ENCODE measurements at places on chromosomes 5 and 9.

- DNase-seq: no peak
Observed at GRCh38 chr9:100725371-100725770, 147.5 kb downstream of the CAVIN4 start.

DNA sequence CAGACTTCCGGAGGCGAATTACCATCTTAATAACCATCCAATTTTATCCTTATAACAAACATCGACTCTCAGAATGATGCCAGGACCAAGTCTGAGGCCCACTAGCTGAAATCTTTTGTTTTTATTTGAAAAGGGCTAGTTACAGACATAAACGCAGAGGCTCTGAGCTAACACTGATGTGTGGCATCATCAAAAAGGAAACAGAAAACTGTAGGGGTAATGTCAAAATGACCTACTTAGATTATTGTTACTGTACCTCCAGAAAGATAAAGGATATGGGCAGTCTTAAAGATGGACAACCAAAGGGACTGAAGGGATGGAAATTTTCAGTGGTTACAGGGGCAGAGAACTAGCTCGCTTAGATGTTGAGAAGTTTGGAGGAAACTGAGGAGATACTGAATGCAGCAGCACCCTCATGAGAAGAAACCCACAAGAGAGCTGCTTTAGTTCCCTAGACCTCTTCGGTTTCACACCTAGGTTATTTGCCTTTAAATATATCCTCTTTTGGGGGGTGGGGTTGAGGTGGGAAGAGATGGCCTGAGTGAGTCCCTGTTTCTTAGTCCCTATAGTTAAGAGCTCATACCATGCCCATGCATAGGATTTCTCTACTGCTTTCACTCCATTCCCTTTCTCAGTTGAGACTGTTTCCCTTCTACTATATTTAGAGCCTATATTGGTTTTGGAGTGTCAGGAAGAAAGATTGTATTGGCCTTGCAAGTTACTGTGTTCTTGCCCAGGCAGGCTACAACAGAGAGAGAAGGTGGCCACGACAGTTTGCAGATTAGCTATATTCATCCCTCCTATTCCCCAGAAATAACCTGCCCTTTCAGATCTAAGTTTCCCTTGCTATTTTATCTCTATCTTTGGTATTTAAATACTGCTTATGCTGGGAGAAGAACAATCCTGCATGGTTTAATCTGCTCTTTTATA, 320.4 kb upstream of the EFNA5 start:
- DNase-seq: no peak

- DNase-seq: no peak
Observed at GRCh38 chr5:167918184-167918812, 373.1 kb upstream of the WWC1 start.

DNA sequence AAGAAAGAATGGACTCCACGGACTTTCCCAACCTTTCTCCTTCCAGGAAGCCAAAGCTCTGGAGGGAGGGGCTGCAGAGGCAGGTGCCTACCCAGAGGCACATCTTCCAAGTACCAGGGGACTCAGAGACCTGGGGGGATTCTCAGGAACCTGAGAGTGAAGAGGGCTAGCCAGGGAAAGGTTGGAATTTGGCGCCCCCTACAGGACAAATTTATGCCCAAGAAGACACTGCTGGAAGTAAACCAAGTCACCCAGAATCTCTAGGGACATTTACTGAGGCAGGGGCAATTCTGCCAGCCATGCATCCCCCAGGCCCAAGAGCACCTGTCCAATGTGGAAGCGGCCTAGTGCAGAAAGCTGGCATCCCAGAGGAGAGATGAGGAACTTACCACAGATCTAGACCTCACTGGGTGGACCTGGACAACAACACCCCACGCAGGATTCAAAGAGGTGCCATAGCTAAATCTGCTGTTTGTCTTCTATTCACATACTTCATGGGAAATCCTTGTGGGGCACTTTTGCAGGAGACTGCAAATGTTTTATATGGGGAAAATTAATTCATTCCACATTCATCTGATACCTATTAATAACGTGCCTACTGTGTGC, 25.9 kb upstream of the IDNK start:
- no peak for DNase-seq

DNA sequence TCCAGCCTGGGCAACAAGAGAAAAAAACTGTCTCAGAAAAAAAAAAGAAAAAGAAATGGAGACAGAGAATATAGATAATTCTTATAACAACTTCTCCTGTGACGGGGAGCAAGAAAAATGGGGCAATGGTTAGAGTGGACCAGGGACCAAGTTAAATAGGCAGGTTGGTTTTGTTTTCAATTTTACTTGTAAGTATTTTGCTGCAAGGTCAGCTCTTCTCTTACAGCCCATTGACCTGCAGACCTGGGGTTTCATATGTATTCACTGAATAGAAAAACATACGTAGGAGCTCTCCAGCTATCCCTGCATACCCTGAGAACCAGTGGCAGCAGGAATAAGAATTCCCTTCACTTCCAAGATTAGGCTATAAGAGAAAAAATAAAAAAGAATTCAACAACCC, 29.2 kb upstream of the IL13 start:
- no peak for DNase-seq
